ENCODE measurements at places on chromosomes 12 and 14.

GRCh38 chr12:14689144-14689543 lies 7.3 kb downstream of the GUCY2C start:
- DNase-seq = no peak

- DNase-seq = no peak
Observed at GRCh38 chr12:84772281-84772680, 140.3 kb downstream of the SLC6A15 start.

- peak; percentile 59 for DNase-seq
Observed at GRCh38 chr12:42587601-42588523, 1.7 kb downstream of the PRICKLE1 start.

GRCh38 chr12:52359621-52360061 lies 7.6 kb downstream of the KRT85 start:
- no peak for DNase-seq

DNA sequence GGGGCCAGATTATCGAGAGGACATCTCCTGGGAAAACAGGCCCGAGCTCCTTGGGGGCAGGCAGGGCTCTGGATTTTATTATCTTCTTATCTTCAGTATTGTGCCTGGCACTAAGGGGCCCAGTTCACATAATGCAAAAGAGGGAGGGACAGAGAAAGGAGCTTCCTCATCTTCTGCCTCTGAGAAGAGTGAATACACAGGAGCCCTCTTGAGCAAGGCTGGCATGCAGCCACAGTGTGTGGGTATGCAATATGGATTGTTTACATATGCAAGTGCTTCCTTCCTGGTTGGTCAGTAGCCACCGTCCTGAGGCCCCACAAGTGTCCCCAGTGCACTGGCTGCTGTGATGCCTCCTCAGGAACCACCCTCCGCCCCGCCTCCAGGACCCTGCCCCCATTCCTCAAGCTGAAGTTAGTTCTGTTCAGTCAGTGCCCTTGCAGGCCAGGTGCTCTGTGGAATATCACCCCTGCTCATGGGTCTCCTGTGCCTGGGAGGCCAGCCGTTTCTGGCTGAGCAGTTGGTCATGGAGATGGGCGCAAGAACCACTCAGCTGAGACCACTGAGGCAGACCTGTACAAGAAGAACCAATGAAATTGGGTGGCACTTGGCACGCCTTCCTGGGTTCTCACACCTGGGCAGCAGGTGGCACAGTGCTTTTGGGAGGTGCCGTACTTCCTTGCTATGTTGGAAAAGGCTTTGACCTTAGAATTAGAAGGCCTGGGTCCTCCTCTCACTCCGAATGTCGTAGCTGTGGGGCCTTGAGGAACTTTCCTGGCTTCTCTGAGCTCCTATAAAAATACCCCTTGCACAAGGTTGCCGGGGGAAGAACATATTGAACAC lies 35.1 kb upstream of the ACTN1 start:
- peak; percentile 21 for DNase-seq

DNA sequence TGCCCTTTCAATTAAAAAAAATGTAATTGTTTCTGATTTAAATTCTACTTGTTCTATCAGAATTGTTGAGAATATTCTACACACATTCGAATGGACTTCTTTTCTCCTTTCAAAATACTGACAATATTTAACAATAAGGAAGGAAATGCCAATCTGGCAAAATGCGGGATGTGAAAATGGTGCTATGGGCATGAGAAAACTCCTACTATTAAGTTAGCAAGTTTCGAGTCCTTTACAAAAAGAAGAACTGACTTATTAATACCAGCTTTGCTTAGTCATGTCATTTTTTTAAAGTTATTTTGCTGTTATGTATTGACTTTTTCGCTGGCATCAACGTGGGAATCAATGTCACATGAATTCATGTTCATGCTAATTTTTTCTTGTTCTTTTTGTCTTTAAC lies 31.7 kb upstream of the ARL1 start:
- no peak for DNase-seq

DNA sequence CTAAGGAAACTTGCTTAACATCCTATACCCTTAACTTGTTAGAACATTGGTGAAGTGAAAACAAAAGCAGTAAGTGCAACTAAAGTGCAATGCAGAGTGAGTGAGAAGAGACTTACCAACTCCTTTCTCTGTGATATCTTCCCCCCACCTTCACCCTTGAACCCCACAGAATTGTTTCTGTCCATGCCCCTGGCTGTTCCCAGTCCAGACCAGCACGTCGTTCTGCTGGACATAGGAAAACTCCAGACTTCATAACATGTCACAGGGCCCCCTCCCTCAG lies 91.9 kb downstream of the DAD1 start:
- DNase-seq = no peak

DNA sequence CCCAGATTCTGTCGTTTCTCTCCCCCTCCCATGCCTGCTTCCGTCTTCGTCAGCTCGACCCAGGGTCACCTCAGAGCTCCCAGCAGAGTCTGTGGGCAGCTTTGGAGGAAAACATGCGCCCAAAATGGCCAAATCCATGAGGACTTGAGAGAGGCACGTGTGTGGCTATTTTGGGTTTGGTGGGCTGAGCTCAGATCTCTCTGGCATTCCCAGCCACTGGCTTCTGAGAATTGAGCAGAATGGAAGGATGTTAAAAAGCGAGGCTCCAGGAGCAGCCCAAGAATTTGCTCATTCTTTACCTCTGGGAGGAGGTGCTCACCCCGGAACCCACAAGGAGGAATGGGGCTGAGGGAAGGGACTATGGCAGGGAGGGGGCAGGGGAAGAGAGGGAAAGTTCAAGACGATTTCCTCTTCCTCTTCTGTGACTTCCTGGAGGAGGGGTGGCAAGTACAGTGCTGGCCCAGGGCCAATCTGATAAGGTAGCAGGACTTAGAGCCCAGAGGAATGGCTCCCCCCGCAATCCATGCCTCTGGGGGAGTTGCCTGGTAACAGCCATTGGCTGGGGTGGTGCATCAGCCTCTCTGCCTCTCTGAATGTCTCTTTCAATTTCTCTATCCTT lies 20.1 kb downstream of the TSPAN9 start:
- DNase-seq = no peak

GRCh38 chr12:90303771-90304170 lies 595.1 kb upstream of the ATP2B1 start:
- DNase-seq = no peak

GRCh38 chr14:22955702-22956569 lies 954 bp downstream of the HAUS4 start:
- no peak for DNase-seq
